ENCODE measurements at places on chromosomes 7 and 10. TPM values are rescaled to one million over a fixed set of nuclear protein-coding genes. Genes with fewer than 3 reads are reported as not detected.

STEAP1 gene
- total RNA-seq: 16.9 TPM

HYAL4 gene
- total RNA-seq: not detected

SLC13A4 gene
- not detected for total RNA-seq

WASL gene
- 23.5 TPM for total RNA-seq

RPEL1 gene
- 0.07 TPM for total RNA-seq

ASZ1 gene
- not detected for total RNA-seq

LLCFC1 gene
- not detected for total RNA-seq

NXPH1 gene
- total RNA-seq: not detected

ARHGEF35 gene
- 0.55 TPM for total RNA-seq

TMEM213 gene
- total RNA-seq: not detected

PNLIPRP3 gene
- 0.03 TPM for total RNA-seq

GRID1 gene
- 0.29 TPM for total RNA-seq

PODXL gene
- total RNA-seq: 43.0 TPM

HOXA11 gene
- 0.67 TPM for total RNA-seq

ZNHIT1 gene
- 87.2 TPM for total RNA-seq

SDK1 gene
- 0.53 TPM for total RNA-seq

DGKI gene
- 0.19 TPM for total RNA-seq

MRC1 gene
- 0.02 TPM for total RNA-seq

FGL2 gene
- total RNA-seq: not detected

ZNF248 gene
- 3.7 TPM for total RNA-seq

APBB1IP gene
- total RNA-seq: 5.2 TPM

PDK4 gene
- 28.0 TPM for total RNA-seq

MMP21 gene
- 0.03 TPM for total RNA-seq

FKBP14 gene
- total RNA-seq: 7.5 TPM
